H54 (cell line): ENCODE measurements at places on chromosomes 12 and 14.

DNA sequence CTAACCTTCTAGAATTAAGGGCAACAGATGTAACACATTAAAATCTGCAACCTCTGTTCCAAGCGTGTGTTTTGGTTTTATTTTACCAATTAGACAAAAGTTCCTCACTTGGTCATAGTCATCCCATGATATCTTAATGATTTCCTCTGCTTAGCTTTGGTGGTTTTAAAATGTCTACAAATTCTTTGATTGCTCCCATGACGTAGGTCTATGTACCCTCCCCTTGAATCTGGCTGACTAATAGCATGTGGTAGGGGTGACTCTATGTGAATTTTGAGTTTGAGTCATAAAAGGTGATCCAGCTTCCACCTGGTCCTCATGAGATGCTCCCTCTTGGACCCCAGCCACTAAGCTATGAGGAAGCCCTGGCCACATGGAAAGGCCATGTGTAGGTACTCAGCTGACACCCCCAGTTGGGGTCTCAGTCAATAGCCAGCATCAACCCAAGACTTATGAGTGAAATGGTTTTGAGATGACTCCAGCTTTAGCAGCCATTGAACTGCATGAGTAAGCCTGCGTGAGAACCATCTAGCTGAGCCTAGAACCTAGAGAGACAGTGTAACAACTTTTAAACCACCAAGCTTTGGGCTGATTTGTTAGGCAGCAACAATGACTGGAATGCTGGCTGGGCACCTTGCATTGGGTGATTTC lies 247.1 kb downstream of the MSRB3 start:
- no peak for DNase-seq

GRCh38 chr14:75283833-75284563 lies 5.4 kb downstream of the FOS start:
- no peak for DNase-seq

DNA sequence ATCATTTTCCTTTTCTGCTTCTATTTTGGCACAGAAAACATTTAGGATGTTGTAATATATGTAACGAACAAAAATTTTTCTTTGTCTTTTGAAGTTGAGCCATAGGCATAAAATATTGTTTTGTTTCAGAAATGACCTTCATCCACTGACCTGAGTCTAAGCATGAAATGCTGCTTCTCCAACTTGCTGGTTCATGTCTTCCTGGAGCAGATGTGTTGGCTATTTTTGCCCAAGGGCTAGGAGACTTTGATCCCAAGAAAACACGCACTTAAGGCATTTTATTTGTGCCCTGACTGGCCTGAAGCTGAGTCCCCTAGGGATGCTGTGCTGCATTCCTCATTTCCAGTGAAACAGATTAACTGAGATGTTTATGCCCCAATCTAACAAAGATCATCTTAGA lies 27.2 kb upstream of the ALG10B start:
- no peak for DNase-seq

DNA sequence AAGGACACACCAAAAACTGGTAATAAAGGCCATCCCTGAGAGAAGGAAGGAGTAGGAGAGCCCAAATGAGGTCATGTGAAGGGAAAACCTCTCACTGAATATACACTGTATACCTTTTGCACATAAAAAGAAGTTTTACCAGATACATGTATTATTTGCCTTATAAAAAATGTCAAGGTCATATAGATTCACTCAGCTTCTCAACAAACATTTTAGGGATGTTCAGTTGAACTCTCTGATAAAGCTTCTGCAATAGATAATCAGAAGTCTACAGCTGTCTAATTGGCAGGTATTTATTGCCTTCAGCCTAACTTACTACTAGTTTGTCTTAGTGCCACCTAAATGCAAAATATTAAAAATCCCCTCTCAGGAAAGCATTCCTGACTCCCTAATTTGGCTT lies 8.7 kb downstream of the SLC11A2 start:
- no peak for DNase-seq

DNA sequence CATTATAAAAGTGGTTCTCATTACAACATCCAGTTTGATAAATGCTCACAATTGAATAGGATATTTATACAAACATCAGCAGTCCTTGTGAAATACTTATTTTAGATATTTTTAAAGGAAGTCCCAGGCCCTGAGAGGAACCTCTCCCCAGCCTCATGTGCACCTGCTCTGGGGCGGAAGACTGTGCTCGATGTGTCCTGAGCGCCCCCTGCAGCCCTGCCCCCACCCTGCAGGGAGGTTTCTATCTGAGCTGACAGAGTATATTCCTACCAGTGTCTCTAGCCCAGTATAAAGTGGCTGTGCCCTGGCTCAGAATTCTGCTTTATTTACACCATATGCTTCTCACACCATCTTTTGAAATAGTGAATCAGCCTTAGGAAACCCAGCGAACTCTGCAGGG lies 1349.1 kb downstream of the TMEM121 start:
- DNase-seq = no peak

- no peak for DNase-seq
Observed at GRCh38 chr12:94535510-94535921, 75.8 kb upstream of the CEP83 start.

DNA sequence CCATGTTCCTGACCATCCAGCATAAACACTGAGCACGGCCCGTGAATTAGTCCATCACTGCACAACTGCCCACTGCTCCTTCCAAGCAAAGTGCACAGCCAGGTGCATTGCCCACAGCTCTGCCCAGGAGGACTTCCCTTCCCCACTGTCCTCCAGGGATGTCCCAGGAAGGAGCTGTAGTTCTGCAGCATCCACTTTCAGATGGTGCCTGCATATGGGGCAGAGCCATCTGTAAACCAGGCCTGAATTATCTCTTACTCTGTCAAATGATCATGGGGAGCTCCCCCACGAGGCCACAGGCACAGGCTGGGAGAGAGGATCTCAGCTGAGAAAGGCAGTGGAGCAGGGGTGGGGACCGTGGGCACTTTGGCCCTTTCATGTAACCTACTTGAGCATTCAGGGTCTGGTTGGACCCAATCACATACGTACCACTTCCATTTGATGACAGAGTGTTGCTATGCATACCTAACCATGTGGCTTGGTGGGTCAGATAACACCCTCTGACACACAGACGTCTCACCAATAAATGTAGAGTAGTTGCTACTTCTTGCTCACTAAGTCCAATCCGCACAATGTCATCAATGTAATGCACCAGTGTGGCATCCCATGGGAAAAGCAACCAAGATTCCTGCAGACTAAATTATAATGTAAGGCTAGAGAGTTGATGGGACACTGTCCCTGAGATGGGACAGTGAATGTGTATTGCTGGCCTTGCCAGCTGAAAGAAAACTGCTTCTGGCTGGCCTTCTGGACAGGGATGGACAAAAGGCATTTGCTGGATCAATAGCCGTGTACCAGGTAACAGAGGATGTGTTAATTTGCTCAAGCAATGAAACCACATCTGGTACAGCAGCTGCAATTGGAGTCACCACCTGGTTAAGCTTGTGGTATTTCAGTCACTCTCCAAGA lies 113.8 kb upstream of the C14orf180 start:
- no peak for DNase-seq

- no peak for DNase-seq
Observed at GRCh38 chr12:117188961-117189724, 1.1 kb downstream of the FBXO21 start.

DNA sequence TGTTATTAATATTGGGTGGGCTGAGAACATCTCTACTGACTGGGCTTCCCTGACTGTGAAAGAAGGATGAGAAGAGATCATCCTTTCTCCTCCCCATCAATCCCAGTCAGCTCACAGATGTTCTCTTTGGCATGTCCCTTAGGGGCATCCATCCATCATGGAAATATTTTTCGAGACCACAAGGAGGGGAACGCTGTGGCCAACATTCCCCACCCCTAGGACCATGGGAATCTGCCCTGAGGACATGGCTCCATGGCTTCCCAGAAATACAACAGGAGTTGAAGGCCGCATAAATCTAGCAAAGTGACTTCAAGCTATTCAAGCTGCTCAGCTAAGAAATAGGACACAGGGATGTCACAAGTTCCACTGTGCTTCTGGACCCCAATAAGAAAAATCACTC lies 456.8 kb downstream of the MED13L start:
- DNase-seq = no peak

DNA sequence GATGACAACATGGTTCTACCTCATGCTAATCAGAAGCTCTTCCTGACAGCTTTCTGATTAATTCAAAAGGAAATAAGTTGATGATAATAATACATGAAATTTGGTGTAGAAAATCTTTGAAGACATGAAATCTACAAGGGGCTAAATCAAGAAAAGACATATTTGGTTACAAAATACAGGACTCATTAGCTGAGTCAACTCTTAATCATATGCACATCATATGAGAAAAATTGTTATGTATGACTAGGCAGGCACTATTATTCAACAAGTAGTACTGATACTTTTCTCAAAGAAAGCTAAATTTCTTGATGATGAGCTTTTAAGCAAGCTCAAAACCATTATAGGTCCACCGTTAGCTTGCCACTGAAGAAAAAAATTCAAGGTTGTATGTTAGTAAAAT lies 7.1 kb downstream of the ABCC9 start:
- no peak for DNase-seq

GRCh38 chr12:5806371-5807089 lies 138.5 kb downstream of the ANO2 start:
- peak; percentile 35 for DNase-seq

GRCh38 chr14:34981743-34982420 lies 910 bp upstream of the SRP54 start:
- DNase-seq = no peak
